ENCODE measurements at places on chromosomes 16 and 17.

GRCh38 chr16:4814542-4815173, 12.2 kb upstream of the ROGDI start:
- DNase-seq, result no peak

GRCh38 chr17:42273474-42274252, 2.5 kb downstream of the STAT5B start:
- DNase-seq, result no peak

DNA sequence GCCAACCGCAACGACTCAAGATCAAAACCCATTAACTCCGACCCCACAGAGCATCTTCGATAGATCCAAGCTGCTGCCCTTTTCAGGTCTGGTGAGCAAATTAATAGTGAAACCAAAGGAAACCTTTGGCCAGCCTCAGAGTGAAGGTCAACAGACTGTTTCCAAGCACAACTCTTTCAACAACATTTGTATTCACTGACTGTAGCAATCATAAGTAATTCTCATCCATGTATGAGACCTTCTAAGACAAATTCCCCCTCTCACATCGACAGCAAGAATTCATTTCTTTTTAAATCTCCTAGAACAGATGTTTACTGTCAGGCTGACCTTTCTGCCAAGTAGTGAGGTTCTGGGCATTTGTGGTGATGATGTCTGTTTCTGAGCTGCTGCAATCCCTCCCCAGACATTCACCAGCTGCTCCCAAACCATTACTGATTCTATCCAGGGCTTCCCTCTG, 64.2 kb downstream of the SLC39A11 start:
- DNase-seq, result no peak

DNA sequence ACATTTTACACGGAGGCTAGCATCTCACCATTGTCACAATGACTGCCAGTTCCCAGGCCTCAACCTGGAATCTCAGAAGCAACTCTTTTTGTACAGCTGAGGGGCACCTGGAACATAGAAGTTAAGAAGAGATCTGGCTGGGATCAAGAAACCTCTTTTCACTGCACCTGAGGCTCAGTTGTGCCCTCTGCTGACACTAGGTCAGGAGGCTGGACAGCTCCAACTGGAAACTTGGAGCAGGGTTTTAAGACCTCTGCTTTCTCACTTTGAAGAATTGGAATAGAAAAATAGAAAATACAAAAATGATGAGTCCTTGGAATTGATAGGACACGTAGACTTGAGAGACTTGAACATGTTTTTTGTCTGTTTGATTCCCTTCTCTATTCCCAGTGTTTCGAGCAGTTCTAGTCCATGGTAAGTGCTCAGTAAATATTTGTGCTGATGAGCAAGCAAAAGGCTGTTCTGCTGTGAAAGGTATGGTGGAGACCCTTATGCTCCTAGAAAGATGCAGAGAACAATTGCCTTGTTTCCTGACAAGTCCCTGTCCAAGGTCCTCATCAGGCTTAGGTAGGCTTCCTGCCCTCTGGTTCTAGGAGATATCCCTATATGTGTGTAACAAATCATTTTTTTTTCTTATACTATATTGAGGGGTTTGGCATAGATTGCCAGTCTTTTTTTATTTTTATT, 13.6 kb upstream of the PPM1D start:
- DNase-seq, result no peak

- DNase-seq, result no peak
Observed at GRCh38 chr16:87562201-87562600, 40.1 kb upstream of the JPH3 start.

GRCh38 chr16:8588682-8589056, 1.6 kb downstream of the TMEM114 start:
- no peak for DNase-seq

GRCh38 chr17:78278139-78278741, 46.8 kb downstream of the TMEM235 start:
- DNase-seq, result no peak

DNA sequence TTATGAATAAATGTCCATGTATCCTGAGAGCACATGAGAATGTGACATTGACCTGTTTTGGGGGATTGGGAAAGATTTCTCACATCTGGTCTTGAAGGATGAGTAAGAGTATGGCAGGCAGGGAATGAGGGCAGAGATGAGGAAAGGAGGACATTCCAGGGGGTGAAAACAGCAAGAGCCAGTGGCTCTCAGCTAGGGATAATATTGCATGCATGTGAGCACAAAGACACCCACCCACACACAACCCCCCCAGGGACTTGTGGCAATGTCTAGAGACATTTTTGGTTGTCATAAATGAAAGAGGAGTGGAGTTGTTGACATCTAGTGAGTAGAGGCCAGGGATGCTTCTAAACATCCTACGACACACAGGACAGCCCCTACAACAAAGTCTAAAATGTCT, 6.0 kb downstream of the MYO1D start:
- no peak for DNase-seq

GRCh38 chr16:31131416-31131815, 4.1 kb downstream of the PRSS8 start:
- DNase-seq, result no peak

- no peak for DNase-seq
Observed at GRCh38 chr17:35056013-35056412, 7.5 kb downstream of the RFFL start.

DNA sequence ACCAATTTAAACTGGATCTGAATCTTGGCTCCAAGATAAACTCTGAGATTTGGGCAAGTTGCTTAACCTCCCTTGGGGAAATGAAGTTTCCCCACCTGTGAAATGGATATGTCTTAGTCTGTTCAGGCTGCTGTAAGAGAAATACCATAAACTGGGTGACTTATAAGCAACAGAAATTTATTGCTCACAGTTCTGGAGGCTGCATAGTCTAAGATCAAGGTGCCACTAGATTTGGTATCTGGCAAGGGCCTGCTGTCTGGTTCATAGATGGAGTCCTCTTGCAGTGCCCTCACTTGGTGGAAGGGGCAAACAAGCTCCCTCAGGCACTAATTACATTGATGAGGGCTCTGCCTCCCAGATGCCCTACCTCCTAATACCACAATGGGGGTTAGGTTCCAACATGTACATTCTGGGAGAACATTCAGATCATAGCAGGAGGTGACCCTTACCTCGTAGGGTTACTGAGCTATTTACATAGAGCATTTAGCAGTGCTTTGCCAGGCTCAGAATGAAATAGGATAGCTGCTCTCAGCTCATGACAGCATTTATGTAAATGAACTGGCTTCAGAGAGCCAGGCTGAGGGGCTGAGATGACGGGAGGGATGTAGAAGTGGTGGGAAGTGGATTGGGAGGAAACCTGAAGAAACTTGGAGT, 83.9 kb downstream of the SPECC1 start:
- no peak for DNase-seq

GRCh38 chr16:83947642-83948234, 5.3 kb upstream of the OSGIN1 start:
- no peak for DNase-seq

DNA sequence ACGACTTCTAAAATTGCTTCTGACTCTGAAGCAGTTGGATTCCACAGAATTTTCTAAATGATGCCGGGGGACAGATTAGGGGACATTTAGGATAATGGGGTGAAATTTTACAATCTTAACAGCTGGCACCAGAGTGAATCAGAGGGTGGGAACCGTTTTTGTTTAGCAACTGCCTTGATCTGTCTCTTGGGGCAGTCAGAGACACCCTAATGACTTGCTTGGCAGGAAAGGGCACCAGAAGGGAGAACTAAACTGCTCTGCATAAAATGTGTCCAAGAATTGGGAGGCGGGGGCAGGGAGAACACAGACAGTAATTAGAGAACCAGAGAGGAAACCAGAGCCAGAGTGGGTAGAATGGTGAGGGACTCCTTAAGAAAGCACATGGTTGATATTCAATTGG, 6.1 kb upstream of the ABCC12 start:
- DNase-seq, result no peak

GRCh38 chr17:16470265-16470664, 21.7 kb downstream of the LRRC75A start:
- DNase-seq, result no peak

GRCh38 chr16:67993207-67994039, 5.9 kb downstream of the DPEP2 start:
- peak; percentile 77 for DNase-seq

DNA sequence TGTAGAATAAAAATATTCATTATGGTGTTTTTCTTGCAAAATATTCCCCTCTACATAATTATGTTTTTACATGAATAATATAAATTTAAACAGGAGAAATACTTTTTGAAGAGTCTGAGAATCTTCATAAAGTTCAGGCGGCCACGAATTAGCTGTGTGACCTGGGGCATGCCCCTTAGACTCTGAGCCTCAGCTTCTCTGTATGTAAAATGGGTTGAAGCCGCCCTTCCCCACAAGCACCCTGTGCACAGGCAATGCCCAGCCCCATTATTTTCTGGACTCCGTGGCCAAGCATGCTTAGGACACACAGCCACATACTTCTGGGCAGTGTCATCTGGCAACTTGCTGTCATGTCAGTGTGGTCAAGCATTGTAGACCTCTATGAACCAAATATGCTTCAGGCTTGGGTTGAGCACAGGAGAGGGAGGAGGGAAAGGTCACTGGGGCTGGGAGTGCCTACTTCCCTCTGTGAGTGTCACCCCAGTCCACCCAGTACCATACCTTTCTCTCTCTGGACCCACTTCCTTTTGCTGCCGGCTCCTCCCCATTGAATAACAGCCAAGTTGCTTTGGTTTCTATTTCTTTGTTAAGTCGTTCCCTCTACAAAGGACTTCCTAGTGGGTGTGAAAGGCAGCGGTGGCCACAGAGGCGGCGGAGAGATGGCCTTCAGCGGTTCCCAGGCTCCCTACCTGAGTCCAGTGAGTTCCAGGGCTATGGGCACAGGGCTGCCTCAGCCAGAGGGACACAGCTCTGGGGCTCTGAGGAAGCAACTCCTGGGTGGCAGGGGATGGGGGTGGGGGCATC, at the start of gene LGALS9:
LGALS9 (plus strand) TSS at position 582 of the 804 bp plus-strand sequence; CDS start at position 660, 78 bp downstream.
- DNase-seq, result no peak

DNA sequence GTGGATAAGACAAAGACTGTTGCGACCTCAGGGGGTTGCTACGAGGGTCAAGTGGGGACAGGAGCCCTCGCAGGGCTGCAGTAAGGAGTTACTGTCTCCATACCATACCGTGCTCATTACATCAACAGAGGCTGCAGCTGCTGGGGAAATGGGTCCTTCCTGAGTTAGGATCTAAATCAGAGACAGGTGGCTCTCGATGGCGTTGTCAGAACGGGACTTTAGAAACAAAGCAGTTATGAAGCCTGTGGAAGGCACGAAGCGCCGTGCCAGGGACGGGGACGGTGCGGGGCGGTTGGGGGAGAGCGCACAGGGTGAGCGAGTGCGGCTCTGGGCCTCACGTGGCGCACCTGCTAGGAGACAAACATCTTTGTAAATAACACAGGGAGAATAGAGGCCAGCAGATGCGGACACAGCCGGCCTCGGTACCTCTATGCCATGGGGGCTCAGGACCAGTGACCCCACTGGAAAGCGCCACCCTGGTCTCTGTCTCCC, 34.4 kb downstream of the ZCCHC14 start:
- DNase-seq, result no peak

DNA sequence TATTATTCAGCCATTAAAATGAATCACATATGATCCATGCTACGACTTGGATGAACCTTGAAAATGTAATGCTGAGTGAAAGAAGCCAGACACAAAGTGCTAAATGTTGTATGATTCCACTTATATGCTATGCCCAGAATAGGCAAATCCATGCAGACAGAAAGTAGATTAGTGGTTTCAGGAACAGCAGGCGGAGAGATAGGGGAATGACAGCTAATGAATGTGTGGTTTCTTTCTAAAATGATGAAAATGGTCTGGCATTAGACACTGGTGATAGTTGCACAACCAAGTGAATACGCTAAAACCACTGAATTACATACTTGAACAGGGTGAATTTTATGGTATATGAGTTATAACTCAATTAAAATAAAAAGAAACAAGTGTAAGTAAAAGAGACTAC, 121.8 kb upstream of the NOG start:
- no peak for DNase-seq

GRCh38 chr16:68384288-68385161, 63.8 kb downstream of the SMPD3 start:
- DNase-seq, result no peak

GRCh38 chr17:51166987-51167931, 1.0 kb downstream of the NME2 start:
- peak; percentile 69 for DNase-seq

DNA sequence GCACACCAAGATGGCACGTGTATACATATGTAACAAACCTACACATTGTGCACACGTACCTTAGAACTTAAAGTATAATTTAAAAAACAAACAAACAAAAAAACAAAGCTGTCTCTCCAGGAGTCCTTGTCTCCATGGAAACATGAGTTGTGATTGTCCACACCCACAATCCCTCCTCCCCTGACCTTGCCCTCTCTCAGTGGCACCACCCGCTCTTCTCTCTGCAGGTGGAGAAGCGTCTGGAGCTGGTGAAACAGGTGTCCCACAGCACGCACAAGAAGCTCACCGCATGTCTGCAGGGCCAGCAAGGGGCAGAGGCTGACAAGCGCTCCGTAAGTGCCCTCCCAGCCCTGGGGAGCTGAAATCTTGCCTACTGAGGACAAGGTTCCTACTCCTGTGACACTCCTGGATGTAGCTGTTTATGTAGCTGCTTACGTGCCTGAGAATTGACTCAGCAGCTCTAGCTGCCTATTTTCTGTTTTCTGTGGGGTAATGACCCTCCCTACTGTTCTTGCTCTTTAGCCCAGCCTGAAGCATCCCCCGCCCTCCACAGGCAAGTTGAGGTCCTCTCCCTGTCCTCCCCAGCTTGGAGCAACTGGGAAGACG, 107.0 kb downstream of the ARHGAP44 start:
- no peak for DNase-seq

GRCh38 chr16:66925322-66925840, at the start of gene RRAD:
Gene RRAD (minus strand): TSS chr16:66925535. CDS start chr16:66925179, 356 bp downstream.
- DNase-seq, result no peak

DNA sequence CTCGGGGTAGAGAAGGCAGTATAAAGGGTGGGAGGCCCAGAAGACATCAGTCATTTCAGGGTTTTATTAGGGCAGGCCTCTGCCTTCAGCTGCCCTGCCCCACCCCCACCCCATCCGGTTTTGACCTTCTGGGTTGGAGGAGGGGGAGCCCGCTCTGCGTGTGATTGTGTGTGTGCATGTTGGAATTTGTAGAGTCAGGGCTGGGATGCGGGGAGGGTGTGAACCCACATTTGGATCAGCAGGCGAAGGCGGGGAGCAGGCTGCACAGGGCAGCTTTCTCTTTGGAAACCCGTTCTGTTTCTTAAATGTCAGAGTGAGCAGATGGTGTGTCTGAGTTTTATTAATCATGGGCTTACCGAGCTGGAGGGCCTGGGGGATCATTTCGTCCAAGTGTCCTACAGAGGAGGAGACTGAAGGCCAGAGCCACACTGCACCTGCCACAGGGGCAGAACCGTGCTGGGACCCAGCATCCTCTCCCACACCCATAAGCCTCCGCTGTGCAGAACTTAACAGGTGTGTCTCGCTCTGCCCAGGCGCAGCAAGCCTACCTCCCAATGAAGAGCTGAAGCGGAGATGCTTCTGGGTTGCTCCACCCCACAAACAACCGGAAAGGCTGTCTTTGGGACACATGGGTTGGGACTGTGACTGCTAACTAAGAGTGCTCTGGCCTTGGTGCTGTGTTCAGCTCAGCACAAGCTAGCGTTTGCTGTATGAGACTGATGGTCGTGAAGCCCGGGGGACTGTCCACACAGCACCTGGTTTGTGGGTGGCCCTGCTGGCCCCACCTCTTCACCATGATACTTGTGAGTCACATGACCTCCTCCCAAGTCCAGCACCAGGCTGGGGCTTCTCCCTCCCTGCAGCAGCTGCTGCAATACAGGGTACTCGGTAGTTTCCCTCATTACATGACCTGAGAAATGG, 70.9 kb upstream of the GSE1 start:
- no peak for DNase-seq
